ENCODE measurements at places on chromosomes 16 and 17. TPM values are rescaled to one million over a fixed set of nuclear protein-coding genes. Genes with fewer than 3 reads are reported as not detected.

- DNase-seq, result no peak
Observed at GRCh38 chr17:44672479-44673093, 16.3 kb downstream of the MEIOC start.

- no peak for DNase-seq
Observed at GRCh38 chr17:57938061-57938502, 17.1 kb downstream of the CUEDC1 start.

- no peak for DNase-seq
Observed at GRCh38 chr16:89737341-89738071, 16.2 kb downstream of the ZNF276 start.

DNA sequence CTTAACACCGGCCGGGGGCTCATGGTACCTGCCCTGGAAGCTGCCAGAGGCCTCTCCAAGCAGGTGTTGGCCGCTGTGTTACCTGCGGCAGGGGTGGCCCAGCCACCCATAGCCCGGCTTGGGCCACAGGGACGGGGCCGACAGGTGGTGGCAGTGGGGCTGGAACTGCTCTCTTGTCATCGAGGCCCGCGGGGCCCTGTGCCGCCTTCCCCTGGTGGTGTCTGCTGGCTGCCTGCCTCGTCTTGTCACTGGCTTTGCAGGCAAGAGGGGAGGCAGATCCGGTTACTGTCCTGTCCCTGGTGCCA, 27.1 kb downstream of the GSE1 start:
- DNase-seq, result no peak

Gene EIF1
- 720 TPM for polyA plus RNA-seq

Gene TUBB3
- 4.9 TPM for polyA plus RNA-seq

Gene ACE
- polyA plus RNA-seq, result 55.9 TPM

All from left lung (tissue), 14 donors.